Dermis blood vessel endothelial cell (primary cell): ENCODE measurements at places on chromosomes 1 and 21. TPM values are rescaled to one million over a fixed set of nuclear protein-coding genes. Genes with fewer than 3 reads are reported as not detected.

DNA sequence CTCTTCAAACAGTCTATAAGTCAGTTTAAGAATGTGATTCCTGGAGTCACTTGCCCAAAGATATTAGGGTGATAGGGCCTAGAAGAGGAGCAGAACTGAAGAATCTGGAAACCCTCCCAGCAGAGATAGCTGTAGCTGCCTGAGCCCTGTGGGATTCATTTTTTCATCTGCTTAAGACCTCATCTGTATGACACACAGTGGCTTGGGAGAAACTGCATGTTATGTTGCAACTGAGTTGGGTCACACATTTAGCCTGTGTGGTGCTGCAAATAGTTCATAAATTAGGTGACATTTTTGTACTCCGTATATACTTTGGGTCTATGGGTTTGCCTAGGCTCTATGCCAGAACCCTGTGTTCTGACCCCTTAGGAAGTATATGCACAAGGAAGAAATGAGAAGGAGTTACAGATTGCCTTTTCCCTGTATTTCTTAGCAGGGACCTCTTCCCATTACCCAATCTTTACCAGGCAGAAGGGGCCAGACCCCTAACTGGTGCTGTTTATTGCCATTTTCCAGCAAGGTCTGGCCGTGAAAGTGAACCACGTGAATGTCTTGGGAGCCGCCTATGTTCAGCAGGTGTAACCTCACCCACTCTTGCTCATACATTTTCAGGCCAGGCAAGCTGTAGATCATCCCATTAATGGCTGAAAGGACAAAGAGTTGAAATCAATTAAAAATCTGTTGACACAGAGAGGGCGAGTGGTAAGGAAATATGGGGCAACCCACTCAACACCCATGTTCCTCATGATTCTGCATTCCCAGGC lies 41.9 kb upstream of the SLC19A2 start:
- no peak for DNase-seq

GRCh38 chr1:222750651-222751050 lies 13.6 kb downstream of the FAM177B start:
- DNase-seq = no peak

GRCh38 chr1:96771847-96772246 lies 50.3 kb downstream of the PTBP2 start:
- no peak for DNase-seq

DNA sequence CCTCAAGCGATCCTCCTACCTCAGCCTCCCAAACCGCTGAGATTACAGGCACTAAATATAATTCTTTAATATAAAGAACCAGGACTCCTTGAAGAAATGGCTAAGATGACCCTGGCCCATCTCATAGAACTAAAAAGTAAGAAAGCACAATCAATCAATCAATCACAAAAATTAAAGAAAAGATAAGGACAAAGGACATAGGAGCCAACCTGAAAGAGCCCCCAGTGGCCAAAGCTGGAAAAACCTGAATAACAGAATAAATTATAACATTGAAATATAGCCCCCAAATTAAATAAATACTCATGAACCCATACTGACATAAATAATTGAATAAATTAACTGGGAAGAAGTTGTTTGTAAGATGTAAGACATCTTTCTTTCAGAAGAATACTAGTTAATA lies 8.9 kb downstream of the NUP210L start:
- DNase-seq = no peak

- DNase-seq = no peak
Measured at GRCh38 chr1:2527556-2527860, 1.1 kb upstream of the PANK4 start.

- DNase-seq = no peak
Measured at GRCh38 chr1:1916851-1917251, 1.8 kb downstream of the CALML6 start.

- DNase-seq = peak; percentile 1
Measured at GRCh38 chr1:28928314-28928941, 14.1 kb downstream of the EPB41 start.

DNA sequence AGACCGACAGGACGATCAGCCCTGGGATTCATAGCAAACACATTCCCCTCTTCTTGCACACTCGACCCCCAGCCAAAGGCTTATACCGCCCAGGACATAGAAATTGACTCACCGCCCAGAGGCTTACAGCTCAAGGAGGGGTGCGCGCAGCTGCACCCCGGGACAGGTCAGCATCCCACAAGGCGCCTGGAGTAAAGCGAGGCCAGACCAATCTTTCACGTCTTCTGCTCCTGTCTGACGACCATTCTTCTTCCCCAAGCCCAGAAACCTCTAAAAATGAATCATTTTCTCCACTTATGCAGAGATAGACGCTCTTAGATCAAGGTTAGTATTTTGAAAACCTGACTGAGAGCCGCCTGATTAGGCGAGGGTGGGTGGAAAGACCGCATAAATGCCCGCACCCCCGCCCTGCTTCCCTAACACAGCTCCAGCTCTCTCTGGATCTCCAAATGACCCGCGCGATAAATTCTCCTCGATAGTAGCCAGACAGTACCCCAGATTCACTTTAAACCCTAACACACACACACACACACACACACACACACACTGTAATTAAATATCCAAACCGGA lies 1.9 kb upstream of the LHX8 start:
- no peak for DNase-seq

DNA sequence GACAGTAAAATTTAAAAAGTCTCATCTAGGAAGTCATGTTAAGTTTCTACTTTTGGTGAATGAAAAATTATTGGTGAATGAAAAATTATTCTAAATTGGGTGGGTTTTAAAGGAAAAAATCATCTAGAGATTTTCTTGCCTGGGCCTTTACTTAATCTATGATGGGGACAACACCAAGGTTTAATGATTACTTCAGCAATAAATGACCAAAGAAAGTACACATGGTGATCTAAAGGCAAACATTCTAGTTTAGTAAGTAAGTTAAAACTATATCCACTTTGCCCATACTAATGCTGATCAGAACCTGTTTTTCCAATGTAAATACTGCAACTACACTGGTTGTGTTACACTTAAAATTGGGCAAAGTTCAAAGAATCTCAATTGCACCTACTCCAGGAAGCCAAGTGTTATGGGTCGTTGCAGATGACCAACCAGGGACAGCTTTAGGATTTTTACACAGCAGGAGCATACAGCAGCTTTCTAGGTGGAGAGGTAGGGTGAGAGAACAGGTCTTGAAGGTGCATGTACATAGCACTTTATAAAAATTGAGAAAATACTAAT lies 14.6 kb upstream of the RPL5 start:
- DNase-seq = no peak

GRCh38 chr1:67616394-67616985 lies 68.5 kb upstream of the GADD45A start:
- DNase-seq = no peak

DNA sequence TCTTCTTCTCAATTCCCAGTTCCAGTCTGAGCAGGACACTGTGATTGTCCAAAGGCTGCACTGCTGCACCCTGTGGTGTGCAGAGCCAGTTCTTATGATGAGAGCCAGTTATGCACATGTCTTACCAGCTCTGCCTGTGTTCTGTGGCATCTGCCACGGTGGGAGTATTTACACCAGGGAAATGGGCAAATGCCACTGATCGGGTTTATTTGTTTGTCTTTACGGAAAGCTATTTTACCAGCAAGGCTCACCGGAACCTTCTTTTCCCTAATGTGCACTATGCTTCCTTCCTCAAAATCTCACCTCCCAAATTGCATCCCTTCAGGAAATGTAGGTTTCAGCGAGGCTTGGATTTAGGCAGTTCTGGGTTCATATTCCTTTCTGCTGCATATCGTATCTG lies 49.0 kb downstream of the EVA1C start:
- no peak for DNase-seq

- no peak for DNase-seq
Measured at GRCh38 chr1:185445594-185445993, 128.6 kb upstream of the IVNS1ABP start.

GRCh38 chr1:181141431-181141910 lies 53.0 kb downstream of the IER5 start:
- DNase-seq = peak; percentile 39

DNA sequence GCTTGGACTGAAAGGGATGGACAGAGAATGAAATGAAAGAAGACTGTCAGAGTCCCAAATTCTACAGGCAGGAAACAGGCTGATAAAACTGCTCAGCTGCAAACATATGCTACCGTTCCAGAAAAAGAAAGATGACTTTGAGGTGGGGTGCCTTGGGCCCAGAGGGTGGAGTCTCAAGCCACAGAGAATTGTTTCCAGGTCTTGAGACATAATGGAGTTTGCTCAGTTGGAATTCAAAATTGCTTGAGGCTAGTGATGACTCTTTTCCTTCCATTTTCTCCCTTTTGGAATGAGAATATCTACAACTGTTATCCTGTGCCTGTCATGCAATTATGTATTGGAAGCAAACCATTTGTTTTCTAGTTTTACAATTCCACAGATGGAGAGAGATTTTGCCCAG lies 23.6 kb upstream of the PSEN2 start:
- DNase-seq = no peak

- DNase-seq = no peak
Measured at GRCh38 chr1:86822459-86822858, 91.5 kb downstream of the SELENOF start.

Gene FNBP1L
- total RNA-seq = 82.4 and 93.0 TPM in 2 replicates

Gene LRRC7
- 0.37 TPM in 1 of 2 replicates, not detected in the other for total RNA-seq

Gene B3GALT2
- 2.9 and 4.4 TPM in 2 replicates for total RNA-seq

Gene CDA
- total RNA-seq = 2.4 and 2.6 TPM in 2 replicates

Gene SFN
- total RNA-seq = 0.51 and 0.70 TPM in 2 replicates

Gene LCE1C
- not detected in 2 replicates for total RNA-seq
